ENCODE measurements at places on chromosomes 6 and 20. TPM values are rescaled to one million over a fixed set of nuclear protein-coding genes. Genes with fewer than 3 reads are reported as not detected.

- no peaks in the 10 kb centered on the region for H3K36me3 ChIP-seq
- no peak overlapping the region for H3K4me3 ChIP-seq
- H3K4me1 ChIP-seq, result peaks cover 47% of the 10 kb centered on the region
Measured at GRCh38 chr6:129645106-129645829, 64.7 kb downstream of the ARHGAP18 start.

DNA sequence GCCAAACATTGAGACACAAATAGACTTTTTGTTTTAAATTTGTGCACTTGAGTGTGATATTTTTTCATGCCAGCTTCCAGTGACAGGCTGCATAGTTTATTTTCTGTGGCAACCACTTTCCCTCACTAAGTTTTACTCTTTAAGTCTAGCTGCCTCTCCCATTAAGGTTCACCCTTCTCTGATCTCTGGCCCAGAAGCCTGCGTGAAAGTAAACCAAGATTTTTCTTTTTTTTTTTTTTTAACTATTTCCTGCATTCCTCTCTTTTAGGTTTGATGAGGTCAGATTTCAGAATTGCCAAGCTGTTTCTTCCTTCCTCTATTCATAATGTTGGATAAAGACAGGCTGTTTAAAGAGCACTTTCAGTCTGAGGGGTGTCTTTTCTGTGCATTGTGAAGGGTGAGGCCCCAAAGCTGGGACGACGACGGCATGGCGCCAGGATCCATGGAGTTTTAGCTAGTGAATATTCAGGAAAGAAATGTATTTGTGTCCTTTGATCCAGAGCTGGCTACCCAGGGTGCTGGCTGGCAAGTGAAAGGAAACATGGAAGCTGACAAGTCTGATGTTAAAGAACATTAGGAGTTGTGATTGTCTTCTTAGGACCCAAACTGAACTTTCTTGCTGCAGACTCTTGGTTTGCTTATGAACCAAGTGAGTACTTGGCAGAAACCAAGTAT, 50.7 kb downstream of the DOK5 start:
- no peak overlapping the region for H3K27ac ChIP-seq
- no peaks in the 10 kb centered on the region for H3K4me1 ChIP-seq
- no peaks in the 10 kb centered on the region for H3K36me3 ChIP-seq
- no peak overlapping the region for H3K4me3 ChIP-seq
- peaks cover 2% of the 10 kb centered on the region for H3K27me3 ChIP-seq

GRCh38 chr6:37582306-37582705, 82.6 kb upstream of the CCDC167 start:
- peaks cover 5% of the 10 kb centered on the region for H3K27me3 ChIP-seq
- DNase-seq, result no peak
- no peak overlapping the region for H3K27ac ChIP-seq
- H3K36me3 ChIP-seq, result no peaks in the 10 kb centered on the region

Gene ENPP1
- total RNA-seq, result 18.8 TPM

Gene PTK6
- 0.39 TPM for total RNA-seq
